Activated T-cell treated with anti-CD3 and anti-CD28 coated beads, Interleukin-2, amount 50 U/mL, for 72 hours (primary cell): ENCODE measurements at places on chromosomes 4 and X. TPM values are rescaled to one million over a fixed set of nuclear protein-coding genes. Genes with fewer than 3 reads are reported as not detected.

GRCh38 chrX:98480606-98481005 is 1596.9 kb downstream of the RPA4 start:
- no peak for DNase-seq
- no peak overlapping the region for H3K27ac ChIP-seq
- H3K27me3 ChIP-seq = no peaks in the 10 kb centered on the region

GRCh38 chr4:166723532-166724140 is 510.7 kb downstream of the SPOCK3 start:
- peaks cover 1% of the 10 kb centered on the region for H3K36me3 ChIP-seq
- no peaks in the 10 kb centered on the region for H3K4me1 ChIP-seq
- no peak for DNase-seq
- no peak overlapping the region for H3K27ac ChIP-seq
- H3K4me3 ChIP-seq = no peak overlapping the region

DNA sequence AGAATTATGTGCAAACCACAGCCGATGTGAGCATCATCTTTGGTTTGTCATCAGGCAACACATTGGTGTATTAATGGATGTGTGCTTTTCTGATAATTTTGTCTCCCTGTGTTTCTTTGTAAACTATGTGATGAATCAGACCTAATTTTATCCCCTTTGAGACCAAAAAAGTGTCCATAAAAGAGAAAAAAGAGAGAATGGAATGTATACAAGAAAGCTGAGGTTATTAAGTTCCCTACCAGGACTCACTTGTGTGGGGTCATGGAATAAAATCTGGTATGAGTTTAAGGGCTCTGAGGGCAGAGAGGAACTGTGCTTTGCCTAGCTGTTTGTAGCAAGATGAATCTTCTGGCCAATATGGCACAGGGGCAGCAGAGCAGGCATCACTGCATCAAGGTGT is 239.5 kb upstream of the HAND2 start:
- no peaks in the 10 kb centered on the region for H3K36me3 ChIP-seq
- H3K4me3 ChIP-seq = no peak overlapping the region
- DNase-seq = no peak
- H3K27me3 ChIP-seq = no peaks in the 10 kb centered on the region

GRCh38 chrX:108148524-108148923 is 56.9 kb downstream of the ATG4A start:
- H3K4me1 ChIP-seq = peaks cover 18% of the 10 kb centered on the region
- H3K36me3 ChIP-seq = peaks cover 12% of the 10 kb centered on the region
- peaks cover 24% of the 10 kb centered on the region for H3K27me3 ChIP-seq
- H3K4me3 ChIP-seq = peak overlapping the region; percentile 15
- peak; percentile 21 for DNase-seq

DNA sequence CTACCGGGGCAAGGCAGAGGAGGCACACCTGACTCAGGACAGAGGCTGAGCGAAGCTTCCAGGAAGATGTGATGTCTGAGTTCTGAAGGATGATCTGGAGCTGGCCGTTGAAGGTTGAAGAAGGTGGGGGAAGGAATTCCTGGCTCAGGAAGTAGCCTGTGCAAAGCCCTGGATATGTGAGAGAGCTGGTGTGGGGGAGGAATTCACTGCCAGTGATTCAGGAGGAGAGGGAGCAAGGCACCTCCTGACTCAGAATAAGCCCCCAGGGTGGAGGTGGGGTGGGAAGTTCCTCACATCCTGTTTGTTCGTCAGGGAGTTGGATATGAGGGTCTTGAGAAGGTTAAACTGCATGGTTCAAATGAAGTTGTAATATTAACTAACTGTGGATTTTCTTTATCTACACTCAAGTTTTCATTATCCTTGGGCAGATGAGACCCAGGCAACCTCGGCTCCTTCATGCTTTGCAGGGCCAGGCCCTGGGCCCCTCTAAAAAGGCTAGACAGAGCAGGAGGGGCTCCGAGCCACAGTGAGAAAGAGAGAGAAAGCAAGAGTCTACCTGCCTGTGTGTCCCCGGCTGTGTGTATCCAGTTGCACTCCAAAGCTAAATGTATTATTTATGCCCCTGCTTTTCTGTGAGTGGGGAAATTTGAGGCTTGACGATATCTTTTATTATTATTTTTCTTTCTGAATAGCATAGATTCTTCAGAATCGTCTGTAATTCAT is 7.1 kb downstream of the NHSL2 start:
- H3K27me3 ChIP-seq = peaks cover 40% of the 10 kb centered on the region
- DNase-seq = no peak
- H3K36me3 ChIP-seq = no peaks in the 10 kb centered on the region
- no peak overlapping the region for H3K27ac ChIP-seq
- no peaks in the 10 kb centered on the region for H3K4me1 ChIP-seq
- H3K4me3 ChIP-seq = no peak overlapping the region

DNA sequence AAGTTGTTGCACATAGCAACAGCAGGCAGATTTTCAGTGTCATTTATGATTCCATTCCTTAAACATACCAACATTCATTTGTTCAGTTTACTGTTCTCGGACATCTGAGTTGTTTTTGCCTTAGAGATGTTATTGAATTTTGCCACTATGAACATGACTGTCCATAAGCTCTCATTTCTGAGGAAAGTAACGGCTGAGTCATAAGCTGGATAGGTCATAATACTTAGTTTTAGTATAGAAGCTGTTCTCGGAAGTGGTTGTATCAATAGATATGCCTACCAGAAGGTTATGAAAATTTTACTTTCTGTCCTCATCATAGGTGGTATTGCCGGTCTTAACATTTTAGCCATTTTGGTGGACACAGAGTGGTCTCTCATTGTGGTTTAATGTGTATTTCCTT is 157.1 kb upstream of the CLNK start:
- H3K27ac ChIP-seq = no peak overlapping the region
- H3K27me3 ChIP-seq = no peaks in the 10 kb centered on the region
- H3K36me3 ChIP-seq = no peaks in the 10 kb centered on the region

GRCh38 chrX:131741103-131741581 is 197.3 kb downstream of the OR13H1 start:
- H3K27me3 ChIP-seq = no peaks in the 10 kb centered on the region
- no peak overlapping the region for H3K4me3 ChIP-seq
- H3K27ac ChIP-seq = no peak overlapping the region
- H3K36me3 ChIP-seq = peaks cover 1% of the 10 kb centered on the region
- peaks cover 13% of the 10 kb centered on the region for H3K4me1 ChIP-seq

GRCh38 chrX:96436105-96436504 is 248.5 kb upstream of the DIAPH2 start:
- no peaks in the 10 kb centered on the region for H3K36me3 ChIP-seq
- H3K27me3 ChIP-seq = peaks cover 19% of the 10 kb centered on the region
- no peak overlapping the region for H3K27ac ChIP-seq
- no peak overlapping the region for H3K4me3 ChIP-seq
- H3K4me1 ChIP-seq = no peaks in the 10 kb centered on the region
- no peak for DNase-seq

GRCh38 chr4:141711211-141711610 is 74.8 kb downstream of the IL15 start:
- H3K27ac ChIP-seq = no peak overlapping the region
- peaks cover 1% of the 10 kb centered on the region for H3K36me3 ChIP-seq
- no peak overlapping the region for H3K4me3 ChIP-seq
- DNase-seq = no peak

DNA sequence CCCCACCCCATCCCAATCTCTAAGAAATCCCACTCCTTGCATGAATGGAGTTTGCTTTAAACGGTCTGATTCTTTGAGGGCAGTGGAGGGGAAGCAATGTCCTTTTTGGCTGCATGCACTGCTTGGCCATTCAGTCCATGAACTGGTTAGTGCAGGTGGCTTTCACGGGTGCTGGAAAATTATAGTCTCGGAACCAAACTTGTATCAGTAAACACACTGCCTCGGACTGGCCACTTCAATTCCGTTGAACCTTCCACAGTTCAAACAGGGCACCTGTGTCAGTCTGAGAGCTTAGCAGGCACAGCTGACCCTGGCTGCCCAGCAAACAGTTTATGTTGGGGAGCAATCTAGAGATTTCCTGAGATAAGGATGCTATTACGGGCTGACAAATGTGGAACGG is 255.6 kb downstream of the DHX15 start:
- DNase-seq = no peak
- H3K4me3 ChIP-seq = no peak overlapping the region
- H3K27ac ChIP-seq = no peak overlapping the region
- H3K36me3 ChIP-seq = no peaks in the 10 kb centered on the region

- H3K27me3 ChIP-seq = no peaks in the 10 kb centered on the region
- H3K36me3 ChIP-seq = peaks cover 26% of the 10 kb centered on the region
- H3K4me1 ChIP-seq = peaks cover 37% of the 10 kb centered on the region
- peak overlapping the region; percentile 44 for H3K27ac ChIP-seq
Observed at GRCh38 chr4:113467581-113467980, 294.0 kb downstream of the CAMK2D start.

DNA sequence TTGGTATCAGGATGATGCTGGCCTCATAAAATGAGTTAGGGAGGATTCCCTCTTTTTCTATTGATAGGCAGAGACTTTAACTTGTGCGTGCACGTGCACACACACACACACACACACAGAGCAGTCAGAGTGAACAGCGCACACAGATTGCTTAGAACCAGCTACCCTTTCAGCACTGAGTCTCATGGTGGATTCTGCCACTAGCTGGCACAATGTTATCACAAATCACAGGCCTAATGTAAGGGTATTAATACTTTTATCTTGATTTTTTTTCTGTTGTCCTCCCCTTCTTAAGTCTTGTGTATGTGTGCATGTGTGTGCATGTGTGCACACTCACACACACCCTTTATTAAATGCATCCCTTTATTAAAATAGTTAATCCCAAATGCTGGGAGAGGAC is 53.2 kb downstream of the HADH start:
- H3K4me3 ChIP-seq = peak overlapping the region; percentile 13
- H3K4me1 ChIP-seq = peaks cover 48% of the 10 kb centered on the region
- H3K27ac ChIP-seq = peak overlapping the region; percentile 39
- H3K36me3 ChIP-seq = peaks cover 19% of the 10 kb centered on the region
- DNase-seq = no peak

GRCh38 chr4:101156619-101157310 is 190.6 kb downstream of the PPP3CA start:
- DNase-seq = no peak
- peak overlapping the region; percentile 78 for H3K4me3 ChIP-seq
- peak overlapping the region; percentile 71 for H3K27ac ChIP-seq
- no peaks in the 10 kb centered on the region for H3K27me3 ChIP-seq
- H3K36me3 ChIP-seq = no peaks in the 10 kb centered on the region

GRCh38 chr4:141860974-141861373 is 224.6 kb downstream of the IL15 start:
- no peaks in the 10 kb centered on the region for H3K27me3 ChIP-seq
- no peak overlapping the region for H3K4me3 ChIP-seq
- H3K4me1 ChIP-seq = no peaks in the 10 kb centered on the region

GRCh38 chr4:154315741-154316140 is 175.9 kb downstream of the DCHS2 start:
- peaks cover 3% of the 10 kb centered on the region for H3K27me3 ChIP-seq
- no peaks in the 10 kb centered on the region for H3K36me3 ChIP-seq
- H3K4me1 ChIP-seq = no peaks in the 10 kb centered on the region
- no peak overlapping the region for H3K27ac ChIP-seq
- H3K4me3 ChIP-seq = no peak overlapping the region
- DNase-seq = no peak

GRCh38 chr4:56259655-56260054 is 127.6 kb downstream of the AASDH start:
- H3K4me1 ChIP-seq = peaks cover 33% of the 10 kb centered on the region
- peaks cover 28% of the 10 kb centered on the region for H3K27me3 ChIP-seq
- H3K36me3 ChIP-seq = peaks cover 14% of the 10 kb centered on the region
- no peak overlapping the region for H3K27ac ChIP-seq
- H3K4me3 ChIP-seq = no peak overlapping the region

DNA sequence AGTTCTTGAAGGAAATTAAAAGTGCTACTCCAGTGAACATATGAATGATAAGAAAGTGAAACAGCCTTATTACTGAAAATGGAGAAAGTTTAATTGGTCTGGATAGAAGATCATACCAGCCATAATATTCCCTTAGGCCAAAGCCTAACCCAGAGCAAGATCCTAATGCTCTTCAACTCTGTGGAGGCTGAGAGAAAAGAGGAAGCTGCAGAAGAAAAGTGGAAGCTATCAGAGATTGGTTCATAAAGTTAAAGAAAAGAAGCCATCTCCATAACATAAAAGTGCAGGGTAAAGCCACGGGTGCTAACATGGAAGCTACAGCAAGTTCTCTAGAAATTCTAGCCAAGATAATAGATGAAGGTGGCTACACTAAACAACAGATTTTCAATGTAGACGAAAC is 85.5 kb upstream of the ATOH1 start:
- H3K36me3 ChIP-seq = no peaks in the 10 kb centered on the region
- no peaks in the 10 kb centered on the region for H3K27me3 ChIP-seq
- no peaks in the 10 kb centered on the region for H3K4me1 ChIP-seq
- no peak overlapping the region for H3K4me3 ChIP-seq

DNA sequence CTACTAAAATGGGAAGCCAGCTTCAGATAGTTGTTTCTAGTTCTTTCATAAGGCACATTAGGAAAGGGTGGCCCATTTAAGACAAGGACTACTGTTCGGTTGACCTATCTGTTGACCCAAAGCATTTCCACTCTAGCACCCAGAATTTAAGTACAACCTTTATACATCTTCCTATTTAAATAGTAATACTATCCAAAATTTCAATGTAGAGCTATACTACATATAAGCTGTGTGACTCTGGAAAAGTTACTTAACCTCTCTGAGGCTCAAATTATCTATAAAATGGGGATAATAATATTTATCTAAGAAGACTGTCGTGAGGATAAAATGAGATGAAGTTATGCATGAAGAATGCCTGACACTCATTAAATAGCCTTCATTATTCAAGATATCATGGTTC is 82.0 kb upstream of the TMEM164 start:
- no peak overlapping the region for H3K4me3 ChIP-seq
- no peak for DNase-seq
- peaks cover 32% of the 10 kb centered on the region for H3K27me3 ChIP-seq
- H3K36me3 ChIP-seq = no peaks in the 10 kb centered on the region
- H3K27ac ChIP-seq = no peak overlapping the region

Gene N4BP2
- 37.3 TPM for total RNA-seq

Gene STPG2
- not detected for total RNA-seq

Gene XAGE1B
- total RNA-seq = not detected

Gene ENAM
- total RNA-seq = not detected

Gene ARSJ
- total RNA-seq = not detected

Gene VCX
- not detected for total RNA-seq

Gene ERCC6L
- 5.4 TPM for total RNA-seq

Gene PAGE2B
- 1.1 TPM for total RNA-seq
